Stimulated activated CD8-positive, alpha-beta memory T cell treated with anti-CD3 and anti-CD28 coated beads, Interleukin-7, amount 100 ng/mL, for 4 hours (primary cell): ENCODE measurements at places on chromosomes 5 and 9.

- no peak for DNase-seq
Measured at GRCh38 chr5:181044662-181045305, 4.7 kb downstream of the BTNL9 start.

DNA sequence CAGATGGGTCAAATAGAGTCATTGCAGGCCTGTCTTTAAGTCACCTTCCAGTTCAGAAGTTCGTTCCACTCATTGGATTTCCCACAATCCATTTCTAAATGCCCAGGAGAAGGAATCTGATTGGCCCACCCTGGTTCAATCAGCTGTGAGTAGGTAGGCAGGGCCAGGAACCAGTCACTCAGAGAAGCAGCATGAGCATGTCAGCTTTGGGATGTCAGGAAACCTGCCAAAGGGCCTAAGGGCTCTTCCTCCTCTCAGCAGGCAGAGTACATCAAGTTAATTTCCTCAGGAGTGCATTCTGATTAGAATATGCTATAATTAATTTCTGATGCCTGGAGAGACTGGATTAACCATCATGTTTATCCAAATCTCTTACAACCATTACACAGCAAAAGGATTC lies 412.9 kb upstream of the CCNH start:
- DNase-seq, result no peak

- peak; percentile 6 for DNase-seq
Measured at GRCh38 chr5:55923177-55923771, 71.5 kb downstream of the IL6ST start.

GRCh38 chr5:64807520-64807919 lies 38.8 kb downstream of the CWC27 start:
- DNase-seq, result no peak

- no peak for DNase-seq
Measured at GRCh38 chr9:115080242-115080641, 37.7 kb downstream of the TNC start.

GRCh38 chr5:139593716-139594319 lies 32.7 kb downstream of the UBE2D2 start:
- DNase-seq, result no peak

DNA sequence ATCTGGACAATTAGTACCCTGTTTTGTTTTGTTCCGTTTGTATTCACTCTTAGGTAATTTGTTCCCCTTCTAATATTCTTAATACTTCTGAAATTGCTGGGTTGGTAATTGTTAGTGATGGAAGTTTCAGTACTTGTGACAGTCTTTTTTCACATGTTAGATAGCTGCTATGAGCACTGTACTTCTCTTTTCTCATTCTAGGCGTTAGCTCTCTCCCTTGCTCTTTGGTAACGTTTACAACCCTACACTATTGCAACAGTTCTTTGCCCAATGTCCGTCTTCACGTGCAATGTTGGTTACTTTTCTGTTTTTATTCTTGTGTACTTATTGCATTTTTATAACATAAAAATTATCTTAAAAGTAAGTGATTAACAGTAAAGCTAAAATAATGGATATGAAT lies 1509.0 kb downstream of the MAT2B start:
- DNase-seq, result no peak

DNA sequence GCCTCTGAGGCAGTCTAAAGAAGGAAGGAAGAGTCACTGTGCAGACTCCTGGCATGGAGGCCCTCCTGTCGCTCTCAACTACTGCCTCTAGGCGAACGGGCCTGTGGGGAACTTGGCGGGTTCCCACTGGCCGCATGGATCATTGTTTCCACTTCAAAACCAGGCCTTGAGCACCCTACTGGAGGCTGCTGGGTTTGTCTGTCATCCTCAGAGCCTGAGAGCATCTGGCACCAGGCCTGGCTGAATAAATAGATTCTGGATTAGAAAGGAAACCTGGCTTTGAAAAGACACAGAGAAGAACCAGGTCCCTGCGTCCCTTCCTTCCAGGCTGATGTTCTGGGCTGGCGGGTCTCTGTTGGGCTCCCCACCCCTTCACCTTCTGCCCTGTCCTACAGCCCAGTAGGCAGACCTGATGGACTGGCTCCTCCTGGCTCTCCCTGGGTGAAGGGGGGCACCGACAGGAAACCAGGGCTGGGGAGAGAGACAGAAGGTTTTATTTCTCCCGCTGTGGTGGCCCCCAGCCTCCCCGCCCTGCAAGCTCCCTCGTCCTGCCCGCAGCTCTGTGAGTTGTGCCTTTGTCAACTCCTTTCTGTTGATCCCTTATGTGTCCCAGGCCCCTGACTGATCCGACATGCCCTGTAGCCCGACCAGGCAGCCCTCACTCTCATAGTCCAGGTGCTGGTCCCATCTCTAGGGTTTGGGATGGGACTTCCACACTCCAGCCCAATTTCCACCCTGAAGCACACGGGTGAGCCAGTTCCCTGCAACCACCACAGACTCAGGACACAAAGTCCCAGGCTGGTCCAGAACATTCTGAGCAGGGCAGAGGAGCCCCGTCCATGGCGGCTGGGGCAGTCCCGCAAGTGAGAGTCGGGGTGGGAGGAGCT lies 50.1 kb downstream of the ADAMTS2 start:
- no peak for DNase-seq

DNA sequence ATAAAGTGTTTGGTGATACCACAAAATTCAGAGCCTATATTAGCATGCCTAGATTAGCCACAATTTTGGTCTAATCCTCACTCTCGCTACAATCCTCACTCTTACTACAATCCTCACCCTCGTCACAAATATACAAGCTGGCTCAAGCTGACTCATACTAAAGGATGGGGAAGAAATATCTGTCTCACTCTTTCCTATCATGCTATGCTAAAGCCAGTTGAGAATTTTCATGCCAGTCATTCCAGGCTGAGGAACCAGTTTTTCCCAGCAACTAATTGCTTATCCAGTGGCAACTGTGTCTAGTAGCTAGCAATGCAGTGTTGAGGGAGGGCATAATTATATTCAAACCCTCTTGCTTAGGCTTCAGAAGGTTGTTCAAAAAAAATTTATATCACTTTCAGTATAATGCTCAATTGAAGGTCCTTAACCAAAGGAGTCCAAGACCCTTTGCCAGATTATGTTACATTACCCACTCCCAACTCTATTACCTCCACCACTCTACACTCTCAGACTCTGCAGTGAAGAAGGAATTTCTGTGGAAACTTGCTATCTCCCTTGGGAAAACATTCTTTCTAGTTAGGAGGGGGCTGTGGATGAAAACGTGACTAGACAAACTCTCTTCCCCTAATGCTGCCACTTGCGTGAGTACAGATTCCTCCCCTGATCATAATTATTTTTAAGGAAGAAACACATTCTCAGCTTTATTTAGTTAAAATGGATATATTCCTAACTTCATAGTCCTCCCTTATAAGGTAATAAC lies 810.3 kb upstream of the ACO1 start:
- no peak for DNase-seq

GRCh38 chr9:132697230-132697629 lies 27.0 kb downstream of the GTF3C4 start:
- DNase-seq, result no peak

GRCh38 chr5:179880066-179880650 lies 21.5 kb upstream of the MRNIP start:
- DNase-seq, result no peak

- DNase-seq, result no peak
Measured at GRCh38 chr5:177425196-177425800, 1.2 kb upstream of the GRK6 start.

- no peak for DNase-seq
Measured at GRCh38 chr9:19931098-19931890, 142.5 kb upstream of the SLC24A2 start.

DNA sequence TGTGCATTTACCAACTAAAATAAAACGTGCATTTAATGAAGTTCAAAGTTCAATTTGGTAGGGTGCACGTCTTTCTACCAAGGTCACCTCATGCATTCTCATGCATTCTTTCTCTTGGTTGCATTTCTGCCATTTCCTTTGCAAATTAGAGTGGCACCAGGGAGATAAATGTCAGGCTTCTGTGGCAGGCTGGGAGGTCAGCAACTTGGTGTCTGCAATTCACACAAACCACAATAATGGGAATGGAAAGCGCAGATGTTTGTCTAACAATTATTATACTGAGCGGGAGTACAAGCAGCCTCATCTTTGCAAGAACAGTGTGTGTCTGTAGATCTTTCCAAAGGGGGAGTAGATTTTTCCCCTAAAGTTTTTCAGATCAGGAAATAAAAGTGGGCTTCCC lies 411.7 kb downstream of the DMRT2 start:
- DNase-seq, result no peak

DNA sequence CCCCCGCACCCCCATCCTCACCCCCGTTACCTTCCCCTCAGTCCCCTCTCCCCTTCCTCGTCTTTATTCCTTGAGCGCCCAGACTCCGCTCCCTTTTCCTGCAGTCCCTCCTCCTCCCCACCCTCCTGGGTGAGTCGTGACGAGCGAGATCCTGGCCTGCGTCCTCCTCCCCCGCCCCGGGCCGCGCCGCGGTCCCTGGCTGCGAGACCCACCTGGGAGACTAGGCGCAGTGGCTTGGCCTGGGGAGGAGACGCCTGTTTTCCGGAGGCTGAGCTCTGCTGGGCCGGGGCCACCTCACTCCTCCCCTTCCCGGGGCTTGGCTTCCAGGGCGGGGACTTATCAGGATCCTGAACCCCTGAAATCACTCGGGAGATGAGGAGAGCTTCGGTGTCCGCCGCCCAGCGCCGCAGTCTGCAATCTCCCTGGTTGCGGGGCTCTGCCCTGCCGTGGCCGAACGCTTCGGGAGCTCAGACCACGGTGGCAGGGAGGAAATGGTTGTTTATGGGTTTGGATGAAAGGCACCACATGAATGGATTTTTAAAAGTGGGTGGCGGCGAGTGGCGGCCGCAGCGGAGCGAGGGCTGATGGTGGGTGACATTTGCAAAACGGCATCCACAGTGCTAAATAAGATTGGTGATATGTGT lies 984 bp downstream of the STXBP1 start:
- DNase-seq, result no peak

DNA sequence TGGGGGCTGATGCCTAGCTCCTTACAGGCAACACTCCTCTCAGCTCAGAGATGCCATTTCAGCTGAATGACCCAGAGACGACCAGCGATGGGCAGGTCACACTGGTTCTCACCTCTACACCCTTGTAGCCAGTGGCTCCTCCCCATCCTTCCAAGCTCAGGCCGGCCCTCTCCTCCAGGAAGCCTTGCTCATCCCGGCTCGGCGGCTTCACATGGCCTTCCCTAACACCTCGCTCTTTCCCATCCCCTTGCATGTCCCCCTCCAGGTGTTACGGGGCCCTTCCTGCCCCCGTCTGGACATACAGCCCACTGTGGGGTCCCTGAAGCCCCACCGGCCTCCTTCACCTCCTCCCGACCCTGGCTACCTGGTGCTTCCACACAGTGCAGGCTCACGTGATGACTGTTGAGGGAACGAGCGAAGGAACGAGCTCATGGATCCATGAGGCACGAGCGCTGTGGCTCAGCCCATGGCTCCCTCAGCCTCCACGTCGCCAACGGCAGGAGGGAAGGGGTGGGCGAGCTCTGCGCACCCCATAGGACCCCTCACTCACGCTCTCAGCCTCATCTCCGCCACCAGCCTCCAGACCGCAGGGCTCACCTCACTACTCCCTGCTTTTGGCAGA lies 45.7 kb downstream of the SARDH start:
- DNase-seq, result no peak

DNA sequence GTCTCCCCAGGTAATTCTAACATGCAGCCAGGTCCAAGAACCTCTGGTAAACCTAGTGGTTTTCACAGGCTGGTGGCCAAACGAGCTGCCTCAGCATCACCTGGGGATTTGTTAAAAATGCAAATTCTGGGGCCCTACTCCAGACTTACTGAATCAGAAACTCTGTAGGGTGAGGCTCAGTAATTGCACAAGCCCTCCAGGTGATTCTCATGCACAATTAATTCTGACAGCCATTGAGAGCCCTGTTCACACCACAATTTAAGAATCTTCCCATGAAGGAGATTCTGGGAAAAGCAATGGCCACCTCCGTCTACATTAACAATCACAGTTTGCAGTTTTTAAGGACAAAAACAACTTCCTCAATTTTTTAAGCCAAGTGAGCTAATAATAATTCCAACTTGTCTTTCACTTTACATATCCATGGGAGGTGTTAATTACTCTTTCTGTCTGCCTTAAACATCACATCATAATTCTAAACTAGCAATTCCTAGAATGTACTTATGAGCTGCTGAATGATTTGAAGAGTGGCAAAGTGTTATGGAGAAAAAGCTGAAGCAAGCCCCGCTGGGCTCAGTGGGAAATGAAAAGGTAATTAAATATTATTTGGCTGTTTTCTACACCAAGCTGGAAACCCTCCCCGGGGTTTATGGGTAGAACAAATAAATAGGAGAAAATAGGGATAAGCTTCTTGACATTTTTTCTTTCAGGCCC lies 70.0 kb downstream of the GLDC start:
- no peak for DNase-seq

DNA sequence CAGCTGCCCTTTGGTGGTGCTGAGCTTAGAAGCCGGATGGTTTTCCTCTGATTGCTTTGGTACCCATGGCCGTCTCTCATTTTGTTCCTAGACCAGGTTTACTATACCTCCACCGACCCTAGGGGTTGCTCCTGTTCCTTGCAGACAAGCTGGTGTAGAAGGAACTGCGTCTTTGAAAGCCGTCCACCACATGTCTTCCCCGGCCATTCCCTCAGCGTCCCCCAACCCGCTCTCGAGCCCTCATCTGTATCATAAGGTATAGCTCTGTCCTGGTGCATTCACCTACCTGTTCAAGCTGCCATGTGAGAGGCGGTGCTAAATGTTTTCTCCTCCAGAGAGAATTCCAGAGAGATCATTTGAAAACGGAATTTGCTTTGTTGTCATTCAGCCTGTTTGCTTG lies 39.5 kb downstream of the TENT4A start:
- DNase-seq, result no peak

- no peak for DNase-seq
Measured at GRCh38 chr9:91359734-91360470, 1.8 kb downstream of the AUH start.

DNA sequence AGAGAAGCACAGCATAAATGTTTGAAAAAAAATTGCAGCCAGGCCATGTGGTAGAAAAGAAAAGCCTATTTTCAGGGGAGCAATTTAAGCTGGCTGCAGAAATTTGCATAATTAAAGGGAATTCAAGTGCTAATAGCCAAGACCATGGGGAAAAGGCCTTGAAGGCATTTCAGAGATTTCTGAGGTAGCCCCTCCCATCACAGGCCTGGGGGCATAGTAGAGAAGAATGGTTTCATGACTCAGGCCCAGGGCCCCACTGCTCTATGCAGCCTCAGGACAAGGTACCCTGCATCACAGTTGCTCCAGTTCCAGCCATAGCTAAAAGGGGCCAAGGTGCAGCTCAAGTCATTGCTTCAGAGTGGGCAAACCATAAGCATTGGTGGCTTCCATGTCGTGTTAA lies 1416.0 kb downstream of the EFNA5 start:
- no peak for DNase-seq

DNA sequence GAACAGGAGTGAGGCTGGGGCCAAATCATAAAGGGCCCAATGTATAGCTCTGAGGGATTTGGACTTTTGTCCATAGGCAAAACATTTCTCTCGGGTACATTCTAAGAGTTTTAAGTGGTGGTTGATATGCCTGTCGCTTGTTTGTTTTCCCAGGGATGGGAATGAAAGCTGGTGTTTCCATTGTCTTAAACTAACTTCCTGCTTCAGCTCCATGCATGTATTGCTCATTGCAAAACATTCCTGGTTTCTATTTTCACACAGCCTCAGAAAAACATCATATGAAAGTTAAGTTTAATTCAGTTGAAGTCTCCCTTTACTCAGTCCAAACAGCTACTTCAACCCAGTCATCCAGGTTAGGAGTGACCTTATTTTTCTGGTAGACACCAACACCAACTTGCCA lies 235.0 kb downstream of the ACTL7B start:
- DNase-seq, result no peak

- no peak for DNase-seq
Measured at GRCh38 chr5:81393783-81394718, at the start of gene ACOT12. Gene ACOT12 (minus strand): TSS chr5:81394134. CDS start chr5:81394114, 20 bp downstream.
